Karpas-422 (cell line): ENCODE measurements at places on chromosomes 4 and X. TPM values are rescaled to one million over a fixed set of nuclear protein-coding genes. Genes with fewer than 3 reads are reported as not detected.

MAGEB1 gene
- total RNA-seq = not detected in 2 replicates

SAGE1 gene
- not detected in 2 replicates for total RNA-seq

NDST4 gene
- not detected in 2 replicates for total RNA-seq

- H3K36me3 ChIP-seq = peaks cover 39% of the 10 kb centered on the region
- H3K27ac ChIP-seq = peak overlapping the region; percentile 80
- DNase-seq = no peak
- H3K27me3 ChIP-seq = no peaks in the 10 kb centered on the region
Measured at GRCh38 chrX:148659481-148659880, 159.1 kb downstream of the AFF2 start.

GRCh38 chrX:47244676-47245075, 11.9 kb downstream of the USP11 start:
- H3K36me3 ChIP-seq = no peaks in the 10 kb centered on the region
- H3K27me3 ChIP-seq = no peaks in the 10 kb centered on the region
- H3K4me3 ChIP-seq = no peak overlapping the region
- no peak overlapping the region for H3K27ac ChIP-seq
- H3K4me1 ChIP-seq = no peaks in the 10 kb centered on the region

- H3K27ac ChIP-seq = peak overlapping the region; percentile 68
- no peak for DNase-seq
- no peaks in the 10 kb centered on the region for H3K27me3 ChIP-seq
- H3K4me1 ChIP-seq = peaks cover 73% of the 10 kb centered on the region
Measured at GRCh38 chr4:184345573-184345922, 127.9 kb upstream of the ENPP6 start.

- no peaks in the 10 kb centered on the region for H3K27me3 ChIP-seq
- H3K27ac ChIP-seq = no peak overlapping the region
- H3K4me1 ChIP-seq = no peaks in the 10 kb centered on the region
- no peaks in the 10 kb centered on the region for H3K36me3 ChIP-seq
- no peak for DNase-seq
Measured at GRCh38 chr4:189385579-189385978, 555.1 kb upstream of the FRG1 start.

GRCh38 chrX:131830400-131831184, 192.5 kb upstream of the STK26 start:
- no peaks in the 10 kb centered on the region for H3K36me3 ChIP-seq
- H3K27ac ChIP-seq = no peak overlapping the region
- H3K27me3 ChIP-seq = no peaks in the 10 kb centered on the region
- no peak overlapping the region for H3K4me3 ChIP-seq
- H3K4me1 ChIP-seq = no peaks in the 10 kb centered on the region

DNA sequence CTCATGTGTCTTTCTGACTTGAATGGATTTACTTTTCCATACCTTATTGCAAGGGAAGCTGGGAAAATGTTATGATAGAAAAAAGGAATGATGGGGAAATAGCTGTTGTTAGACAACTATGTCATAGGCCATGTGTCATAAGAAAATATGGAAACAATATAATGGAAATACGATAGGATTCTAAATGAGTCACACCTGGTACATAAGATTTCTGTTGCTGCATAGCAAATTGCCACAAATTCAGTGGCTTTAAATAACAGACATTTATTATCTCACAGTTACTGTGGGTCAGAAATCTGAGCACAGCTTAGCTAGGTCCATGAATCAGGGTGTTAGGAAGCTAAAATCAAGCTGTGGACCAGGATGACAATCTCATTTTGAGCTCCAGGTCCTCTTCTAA, 44.6 kb upstream of the ANKRD50 start:
- H3K4me1 ChIP-seq = no peaks in the 10 kb centered on the region
- no peak overlapping the region for H3K4me3 ChIP-seq
- no peaks in the 10 kb centered on the region for H3K36me3 ChIP-seq
- H3K27me3 ChIP-seq = no peaks in the 10 kb centered on the region
- DNase-seq = no peak
- H3K27ac ChIP-seq = no peak overlapping the region

DNA sequence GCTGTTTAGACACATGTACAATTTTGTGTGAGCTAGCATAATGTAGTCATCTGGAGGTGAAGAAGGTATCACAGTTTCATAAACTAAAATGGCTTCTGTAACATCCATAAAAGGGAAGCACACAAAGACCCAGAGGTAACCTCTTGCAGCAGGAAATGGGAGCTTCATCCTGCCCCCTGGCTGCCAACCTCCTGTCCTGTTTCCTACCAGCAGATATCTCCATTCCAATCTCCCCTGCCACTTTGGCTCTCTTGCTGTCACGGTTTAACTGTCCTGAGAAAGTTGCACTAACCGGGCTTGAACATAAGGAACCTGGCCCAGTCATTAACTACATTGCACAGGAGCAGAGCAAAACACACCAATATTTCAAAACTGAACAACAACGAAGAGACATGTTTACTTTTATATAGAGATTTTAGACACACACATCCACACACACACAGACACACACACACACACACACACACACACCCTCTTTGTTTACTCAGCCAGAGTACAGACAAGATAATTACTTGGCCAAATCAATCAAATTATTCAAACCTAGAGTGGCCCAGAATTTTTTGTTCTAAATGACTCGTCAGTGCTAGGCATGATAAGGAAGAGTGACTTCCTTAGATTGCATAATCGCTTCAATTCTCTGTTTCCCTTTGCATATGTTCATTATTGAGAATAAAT, 24.2 kb downstream of the MID2 start:
- H3K36me3 ChIP-seq = no peaks in the 10 kb centered on the region
- H3K27ac ChIP-seq = no peak overlapping the region
- no peaks in the 10 kb centered on the region for H3K4me1 ChIP-seq

DNA sequence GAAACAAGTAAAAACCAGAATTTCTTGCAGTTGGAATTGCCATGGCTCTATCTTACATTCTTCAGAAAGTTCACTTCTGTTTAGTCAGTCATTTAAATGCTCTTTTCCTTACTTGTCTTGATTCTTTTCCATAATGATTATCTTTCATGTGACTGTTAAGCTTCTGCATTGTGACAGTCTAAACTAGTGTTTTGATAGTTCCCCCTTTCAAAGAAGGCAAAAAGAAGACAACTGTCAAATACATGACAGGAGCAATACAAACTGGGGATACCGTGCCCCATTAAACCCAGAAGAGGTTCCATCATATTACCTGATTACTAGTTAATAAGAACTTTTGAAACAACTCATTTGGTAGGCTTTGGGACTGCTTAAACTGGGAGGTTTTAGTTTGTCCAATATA, 476.2 kb downstream of the PCDH19 start:
- H3K27ac ChIP-seq = no peak overlapping the region
- no peaks in the 10 kb centered on the region for H3K36me3 ChIP-seq
- H3K4me3 ChIP-seq = no peak overlapping the region
- DNase-seq = no peak
- H3K27me3 ChIP-seq = no peaks in the 10 kb centered on the region

GRCh38 chr4:96305030-96305429, 465.1 kb downstream of the PDHA2 start:
- H3K4me3 ChIP-seq = no peak overlapping the region
- H3K27me3 ChIP-seq = no peaks in the 10 kb centered on the region
- H3K36me3 ChIP-seq = no peaks in the 10 kb centered on the region
- H3K27ac ChIP-seq = no peak overlapping the region
- H3K4me1 ChIP-seq = no peaks in the 10 kb centered on the region
- DNase-seq = no peak

DNA sequence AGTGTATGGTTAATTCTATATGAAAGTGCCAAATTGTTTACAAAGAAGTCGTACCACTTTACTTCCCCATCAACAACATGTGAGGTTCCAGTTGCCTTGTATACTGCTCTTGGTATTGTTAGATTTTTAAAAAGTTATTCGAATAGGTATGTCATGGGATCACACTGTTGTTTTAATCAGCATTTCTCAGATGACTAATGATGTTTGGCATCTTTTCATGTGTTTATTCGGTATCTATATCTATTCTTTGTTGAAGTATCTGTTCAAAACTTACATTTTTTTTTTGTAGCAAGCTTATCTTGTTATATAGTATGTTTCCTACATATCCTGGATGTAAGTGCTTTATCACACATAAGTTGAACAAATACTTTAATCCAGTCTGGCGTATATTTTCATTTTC, 99.4 kb upstream of the MAB21L2 start:
- no peak for DNase-seq
- H3K27ac ChIP-seq = no peak overlapping the region

DNA sequence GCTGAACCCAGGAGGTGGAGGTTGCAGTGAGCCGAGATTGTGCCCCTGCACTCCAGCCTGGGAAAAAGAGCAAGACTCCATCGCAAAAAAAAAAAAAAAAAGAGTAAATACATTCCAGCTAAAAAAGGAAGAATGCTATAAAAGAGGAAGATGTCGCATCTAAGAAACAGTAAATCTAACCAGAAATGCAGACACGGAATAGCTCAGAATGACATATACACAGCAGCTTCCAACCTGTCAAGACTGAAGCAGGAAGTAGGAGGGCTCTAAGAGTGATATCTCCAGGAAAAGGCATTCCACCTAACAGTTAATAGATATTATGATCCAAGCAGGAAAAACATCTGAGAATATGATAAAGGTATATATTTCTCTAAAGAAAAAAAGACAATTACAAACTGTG, 16.0 kb downstream of the CLOCK start:
- no peaks in the 10 kb centered on the region for H3K27me3 ChIP-seq
- H3K4me3 ChIP-seq = no peak overlapping the region
- H3K4me1 ChIP-seq = no peaks in the 10 kb centered on the region
- DNase-seq = no peak
- H3K36me3 ChIP-seq = no peaks in the 10 kb centered on the region

- peaks cover 72% of the 10 kb centered on the region for H3K4me1 ChIP-seq
- H3K4me3 ChIP-seq = no peak overlapping the region
- H3K27me3 ChIP-seq = no peaks in the 10 kb centered on the region
- H3K36me3 ChIP-seq = peaks cover 44% of the 10 kb centered on the region
Measured at GRCh38 chr4:54058171-54058570, 6.2 kb downstream of the CHIC2 start.

GRCh38 chrX:129540068-129540653, at the start of gene OCRL:
TSS of gene OCRL (plus strand) at chrX:129540259. CDS start at chrX:129540440, 181 bp downstream.
- H3K4me1 ChIP-seq = peaks cover 9% of the 10 kb centered on the region
- DNase-seq = peak; percentile 85
- no peaks in the 10 kb centered on the region for H3K27me3 ChIP-seq
- H3K36me3 ChIP-seq = no peaks in the 10 kb centered on the region
